Uterine smooth muscle cell (primary cell): ENCODE measurements at places on chromosomes 5 and 9. TPM values are rescaled to one million over a fixed set of nuclear protein-coding genes. Genes with fewer than 3 reads are reported as not detected.

Gene SLC6A18
- not detected in 2 replicates for total RNA-seq

Gene TMED9
- total RNA-seq = 206 and 238 TPM in 2 replicates

Gene NR6A1
- 0.50 and 1.3 TPM in 2 replicates for total RNA-seq

Gene BTNL3
- total RNA-seq = not detected in 2 replicates

Gene SPINK7
- total RNA-seq = not detected in 2 replicates

Gene LAMC3
- 0.89 and 1.00 TPM in 2 replicates for total RNA-seq

Gene CTXN3
- total RNA-seq = not detected in 2 replicates

Gene SSNA1
- 60.9 and 82.4 TPM in 2 replicates for total RNA-seq

Gene AMBP
- not detected in 2 replicates for total RNA-seq

Gene DOK3
- total RNA-seq = 0.62 and 1.3 TPM in 2 replicates

Gene NNT
- total RNA-seq = 85.1 and 98.3 TPM in 2 replicates

Gene PARP8
- total RNA-seq = 8.7 and 11.1 TPM in 2 replicates

Gene SPOCK1
- total RNA-seq = 42.7 and 167 TPM in 2 replicates

Gene ANAPC2
- total RNA-seq = 29.9 and 34.0 TPM in 2 replicates

Gene OR1J2
- total RNA-seq = not detected in 2 replicates

Gene ORM2
- total RNA-seq = not detected in 2 replicates
